ENCODE measurements at places on chromosomes 7 and 10.

DNA sequence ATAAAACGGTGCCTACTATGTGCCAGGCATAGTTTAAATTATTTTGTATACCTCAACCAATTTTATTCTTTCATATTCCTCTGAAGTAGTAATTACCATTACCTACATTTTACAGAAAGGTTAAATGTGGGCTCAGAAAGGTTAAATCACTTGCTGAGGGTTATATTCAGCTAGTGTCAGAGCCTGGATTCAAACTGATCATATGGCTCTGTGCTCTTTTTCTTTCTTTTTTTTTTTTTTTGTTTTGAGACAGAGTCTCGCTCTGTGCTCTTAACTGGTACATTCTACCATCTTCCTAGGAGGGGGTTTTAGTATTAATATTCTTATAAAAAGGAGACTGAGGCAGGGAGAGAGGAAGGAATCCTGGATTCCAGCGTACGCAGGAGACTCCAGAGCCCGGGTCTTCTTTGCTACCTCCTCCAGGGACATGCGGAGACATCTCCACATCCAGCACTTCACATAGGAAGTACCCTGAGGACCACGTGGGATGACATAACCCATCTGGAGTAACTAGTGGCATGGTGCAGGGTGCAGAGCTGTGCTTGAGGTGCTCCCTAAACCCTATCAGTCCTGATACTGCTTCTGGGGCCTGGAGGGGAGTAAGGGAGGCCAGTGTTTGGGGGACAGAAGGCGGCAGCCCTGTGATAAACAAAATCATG is 29.6 kb upstream of the ATXN7L1 start:
- peak; percentile 68 for ATAC-seq

DNA sequence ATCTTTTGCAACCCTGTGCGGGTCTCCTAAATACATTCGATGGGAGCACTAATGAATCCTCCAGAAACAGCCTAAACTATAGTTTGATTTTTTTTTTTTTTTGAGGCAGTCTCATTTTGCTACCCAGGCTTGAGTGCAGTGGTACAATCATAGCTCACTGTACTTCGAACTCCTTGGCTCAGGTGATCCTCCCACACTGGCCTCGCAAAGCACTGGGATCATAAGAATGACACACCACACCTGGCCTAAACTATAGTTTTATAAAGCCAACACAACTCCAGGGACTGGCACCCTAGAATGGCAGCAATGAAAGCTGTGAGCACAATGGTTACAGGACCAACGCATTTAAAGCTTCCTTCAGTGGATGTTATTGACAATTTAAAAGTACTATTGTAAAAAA is 14.5 kb upstream of the JMJD1C start:
- ATAC-seq, result no peak

DNA sequence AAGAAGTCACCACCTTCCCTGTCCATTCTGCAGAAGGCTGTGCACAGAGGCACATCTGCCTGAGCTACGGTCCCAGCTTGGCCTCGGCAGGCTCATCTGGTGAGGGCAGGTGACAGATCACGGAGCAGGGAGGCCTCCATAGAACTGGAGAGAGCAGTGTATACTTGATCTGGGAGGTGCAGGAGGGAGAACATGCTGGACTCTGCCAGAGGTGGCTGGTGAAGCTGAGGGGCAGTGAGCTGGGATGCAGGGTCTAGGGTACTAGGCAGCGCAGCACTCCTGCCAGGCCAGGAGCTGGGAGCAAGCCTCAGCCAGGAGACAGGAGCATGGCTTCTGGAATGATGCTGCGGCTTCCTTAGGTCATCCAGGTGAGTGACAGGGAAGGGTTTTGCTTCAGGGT is 553.0 kb downstream of the TCERG1L start:
- ATAC-seq, result no peak

- no peak for ATAC-seq
Observed at GRCh38 chr7:94368371-94368791, 26.3 kb upstream of the COL1A2 start.

DNA sequence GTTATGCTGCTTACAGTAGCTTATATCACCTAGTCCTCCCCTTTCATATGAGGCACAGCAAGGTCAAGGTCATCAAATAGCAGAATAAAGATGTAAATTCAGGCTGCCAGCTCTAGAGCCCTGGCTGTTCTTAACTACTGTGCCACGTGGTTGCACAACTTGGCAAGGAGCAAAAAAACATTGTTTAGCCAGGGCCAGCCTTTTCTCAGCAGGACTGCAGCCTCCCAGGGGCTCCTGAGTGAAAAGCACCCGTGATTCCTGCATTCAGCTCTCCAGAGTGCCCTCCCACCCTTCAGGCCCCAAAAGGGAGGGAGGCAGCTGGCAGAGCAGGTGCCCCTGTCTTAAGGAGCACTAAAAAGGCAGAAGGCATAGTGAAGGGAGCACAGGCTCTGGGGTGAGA is 31.8 kb upstream of the TM9SF3 start:
- ATAC-seq, result peak; percentile 88

DNA sequence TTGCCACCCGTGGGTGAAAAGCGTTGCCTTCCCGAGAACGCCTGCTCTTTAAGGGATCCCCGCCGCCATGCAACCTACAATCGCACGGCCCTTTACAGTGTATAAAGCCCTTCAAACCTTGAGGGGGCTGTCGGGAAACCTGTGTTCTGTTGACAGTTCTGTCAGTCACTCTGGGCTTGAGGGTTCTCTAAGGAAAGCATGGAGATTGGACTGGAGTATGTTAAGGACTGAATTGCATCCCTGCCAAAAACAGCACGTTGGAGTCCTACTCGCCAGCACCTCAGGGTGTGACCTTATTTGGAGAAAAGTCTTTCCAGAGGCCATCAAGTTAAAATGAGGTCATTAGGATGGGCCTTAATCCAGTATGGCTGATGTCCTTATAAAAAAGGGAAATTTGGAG is 70.6 kb downstream of the PFKFB3 start:
- ATAC-seq, result no peak

DNA sequence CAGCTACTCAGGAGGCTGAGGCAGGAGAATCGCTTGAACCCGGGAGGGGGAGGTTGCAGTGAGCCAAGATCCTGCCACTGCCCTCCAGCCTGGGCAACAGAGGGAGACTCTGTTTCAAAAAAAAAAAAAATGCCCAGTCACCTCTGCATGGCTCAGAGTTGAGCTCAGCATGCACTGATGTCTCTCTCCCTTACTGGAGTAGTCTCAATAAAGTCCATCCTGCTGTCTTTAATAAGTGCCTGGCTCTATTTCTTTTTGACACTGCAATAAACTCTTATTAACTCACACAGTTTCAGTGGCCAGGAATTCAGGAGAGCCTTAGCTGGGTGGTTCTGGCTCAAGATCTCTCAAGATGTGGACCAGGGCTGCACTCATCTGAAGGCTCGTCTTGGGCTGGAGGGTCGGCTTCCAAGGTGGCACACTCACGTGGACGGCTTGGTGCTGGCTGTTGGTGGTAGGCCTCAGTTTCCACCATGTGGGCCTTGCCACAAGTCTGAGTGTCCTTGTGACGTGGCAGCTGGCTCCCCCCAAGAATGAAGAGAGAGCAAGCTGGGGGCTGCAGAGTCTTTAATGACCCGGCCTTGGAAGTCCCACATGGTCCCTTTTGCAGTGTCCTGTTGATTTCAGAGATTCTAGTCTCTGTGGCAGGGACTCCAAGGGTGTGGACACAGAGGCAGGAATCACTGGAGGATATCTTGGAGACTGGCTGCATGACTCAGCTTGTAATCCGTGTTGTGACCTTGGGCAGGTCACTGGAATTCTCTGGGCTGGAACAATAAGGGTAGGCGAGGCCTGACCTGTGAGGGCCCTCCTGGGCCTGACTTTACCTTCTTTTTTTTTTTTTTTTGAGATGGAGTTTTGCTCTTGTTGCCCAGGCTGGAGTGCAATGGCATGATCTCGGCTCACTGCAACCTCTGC is 85.9 kb upstream of the KMT2C start:
- peak; percentile 27 for ATAC-seq

DNA sequence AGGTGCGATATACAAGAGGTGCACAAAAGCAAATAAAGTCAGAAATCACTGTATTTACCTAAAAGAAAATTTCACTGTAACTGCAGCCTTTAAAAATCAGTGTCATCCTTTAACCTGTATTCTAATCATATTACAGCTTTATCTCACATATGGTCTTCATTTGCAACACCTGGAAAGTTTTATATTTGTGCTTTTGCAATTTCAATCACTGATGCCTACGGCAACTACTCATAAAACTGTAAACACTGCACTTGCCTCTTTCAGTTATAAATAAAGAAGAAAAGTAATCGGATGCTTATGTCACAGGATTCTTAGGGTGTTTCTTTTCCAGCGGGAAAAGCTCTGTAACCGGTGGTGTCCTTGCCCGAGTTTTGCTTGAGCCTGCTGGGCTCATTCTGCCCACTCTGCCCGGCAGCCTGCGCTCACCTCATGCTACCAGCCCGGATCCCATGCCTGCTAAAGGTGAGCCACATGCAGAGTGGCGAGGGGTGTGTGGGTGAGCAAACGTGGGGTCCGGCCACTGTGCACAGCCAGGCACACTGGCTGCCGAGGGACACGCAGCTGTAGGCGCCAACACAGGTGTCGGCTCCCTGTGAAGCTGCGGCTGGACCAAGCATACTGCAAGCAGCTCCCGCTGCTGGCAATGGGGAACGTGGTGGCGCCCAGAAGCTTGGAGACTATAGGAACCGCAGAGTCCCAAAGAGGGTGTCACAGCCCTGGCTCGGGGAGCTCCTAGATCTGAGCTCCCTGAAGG is 56.3 kb upstream of the ABCB5 start:
- ATAC-seq, result no peak

GRCh38 chr10:30527623-30528428 is 93.8 kb downstream of the MAP3K8 start:
- ATAC-seq, result no peak

DNA sequence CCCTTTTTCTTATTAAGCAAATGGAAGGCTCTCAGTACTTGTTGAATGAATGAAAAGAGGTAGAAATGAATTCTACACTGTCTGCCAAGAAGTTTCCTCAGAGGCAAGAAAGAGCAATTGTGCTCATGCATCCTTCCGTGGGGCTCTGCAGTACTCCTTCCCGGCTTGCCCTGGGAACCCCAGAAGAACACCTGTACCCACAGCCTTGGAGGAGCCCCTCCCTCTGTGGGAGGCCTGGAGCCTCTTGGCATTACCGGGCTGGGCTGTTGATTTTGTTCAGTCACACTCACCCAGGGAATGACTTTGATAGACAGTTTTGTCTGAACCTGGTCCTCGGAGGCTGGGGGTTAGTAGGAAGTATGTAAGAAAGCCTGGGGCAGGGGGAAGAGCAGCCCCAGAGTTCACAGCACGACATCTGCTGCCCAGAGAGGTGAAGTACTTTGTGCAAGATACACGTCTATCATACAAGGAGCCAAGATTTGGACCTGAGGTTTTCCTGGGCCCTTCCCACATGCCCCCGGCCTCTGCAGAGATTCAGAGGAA is 134.8 kb upstream of the GDF10 start:
- ATAC-seq, result no peak

- ATAC-seq, result no peak
Observed at GRCh38 chr7:119935418-119936025, 337.5 kb upstream of the KCND2 start.

- no peak for ATAC-seq
Observed at GRCh38 chr7:26685606-26686005, 178.8 kb downstream of the SKAP2 start.

DNA sequence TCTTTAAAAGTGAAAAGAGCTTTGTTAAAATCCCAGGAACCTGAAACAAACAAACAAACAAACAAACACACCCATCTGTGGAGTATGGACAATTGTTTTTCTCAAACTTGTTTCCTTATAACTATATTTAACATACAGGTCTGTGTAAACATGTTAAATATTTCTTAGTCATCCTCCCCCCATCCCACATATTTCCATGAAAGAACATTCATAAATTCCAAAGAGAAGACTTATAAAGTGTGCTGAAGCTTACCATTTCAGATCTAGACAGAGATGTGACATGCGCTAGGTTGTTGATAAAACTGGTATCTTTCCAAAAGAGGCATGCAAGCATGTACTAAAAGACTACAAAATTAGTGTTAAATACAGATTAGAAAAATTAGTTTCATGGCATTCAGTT is 6.5 kb downstream of the FKBP14 start:
- ATAC-seq, result no peak

DNA sequence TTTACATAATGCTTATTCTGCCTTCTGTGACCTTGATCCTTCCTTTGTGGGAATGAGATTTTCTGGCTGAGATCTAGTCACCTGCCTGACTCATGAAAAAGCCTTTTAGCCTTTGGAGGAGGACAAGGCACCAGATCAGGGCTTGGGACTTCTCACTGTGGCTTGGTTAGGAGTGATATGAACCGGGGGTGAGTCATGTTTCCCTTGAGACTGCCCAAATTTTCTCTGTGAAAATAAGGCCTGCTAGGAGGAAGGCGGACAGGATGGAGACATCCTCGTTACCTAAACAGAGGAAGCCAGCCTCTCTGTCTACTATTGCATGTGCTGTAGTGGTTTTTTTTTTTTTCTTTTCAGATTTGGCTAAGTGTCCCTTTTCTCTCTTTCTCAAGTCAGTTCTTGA is 57.8 kb downstream of the EVX1 start:
- ATAC-seq, result no peak
